ENCODE measurements at places on chromosomes 6 and 20. TPM values are rescaled to one million over a fixed set of nuclear protein-coding genes. Genes with fewer than 3 reads are reported as not detected.

ULBP3 gene
- 8.4 TPM for total RNA-seq

SLC22A7 gene
- total RNA-seq, result 0.25 TPM

CEP85L gene
- total RNA-seq, result 24.3 TPM

RAB32 gene
- total RNA-seq, result 4.9 TPM

SUMO4 gene
- 4.2 TPM for total RNA-seq

RIPPLY2 gene
- total RNA-seq, result 8.1 TPM

BACH2 gene
- total RNA-seq, result 63.4 TPM

PI3 gene
- not detected for total RNA-seq

SRMS gene
- not detected for total RNA-seq

PPP1R14C gene
- total RNA-seq, result 48.7 TPM

OR2J3 gene
- total RNA-seq, result not detected

FAM83C gene
- total RNA-seq, result not detected

ARFGEF3 gene
- 45.2 TPM for total RNA-seq

CEP162 gene
- 32.0 TPM for total RNA-seq

BNIP5 gene
- total RNA-seq, result 0.25 TPM

ZBTB24 gene
- total RNA-seq, result 10.3 TPM

OR2H2 gene
- not detected for total RNA-seq

PDE10A gene
- total RNA-seq, result 54.6 TPM

RNF8 gene
- total RNA-seq, result 24.3 TPM

ARHGAP40 gene
- total RNA-seq, result not detected

FAM209B gene
- total RNA-seq, result not detected

GATA5 gene
- total RNA-seq, result not detected

GSTA4 gene
- 93.4 TPM for total RNA-seq

VSX1 gene
- under 0.01 TPM for total RNA-seq

DUSP15 gene
- total RNA-seq, result 4.4 TPM

STMND1 gene
- total RNA-seq, result 0.25 TPM

ESR1 gene
- total RNA-seq, result under 0.01 TPM

PRR18 gene
- total RNA-seq, result 0.25 TPM

IMPG1 gene
- total RNA-seq, result not detected

F13A1 gene
- 3.2 TPM for total RNA-seq

MOG gene
- 0.25 TPM for total RNA-seq

ARMH2 gene
- total RNA-seq, result not detected

HLA-DRB1 gene
- total RNA-seq, result 1.7 TPM

OPRL1 gene
- 8.4 TPM for total RNA-seq

JPH2 gene
- under 0.01 TPM for total RNA-seq

IL17A gene
- not detected for total RNA-seq

SEC23B gene
- 53.8 TPM for total RNA-seq

RBM24 gene
- 26.1 TPM for total RNA-seq
